ENCODE measurements at places on chromosomes 4 and X.
A peak's percentile ranks its signal among the peaks of the same experiment; 100 is the strongest.

DNA sequence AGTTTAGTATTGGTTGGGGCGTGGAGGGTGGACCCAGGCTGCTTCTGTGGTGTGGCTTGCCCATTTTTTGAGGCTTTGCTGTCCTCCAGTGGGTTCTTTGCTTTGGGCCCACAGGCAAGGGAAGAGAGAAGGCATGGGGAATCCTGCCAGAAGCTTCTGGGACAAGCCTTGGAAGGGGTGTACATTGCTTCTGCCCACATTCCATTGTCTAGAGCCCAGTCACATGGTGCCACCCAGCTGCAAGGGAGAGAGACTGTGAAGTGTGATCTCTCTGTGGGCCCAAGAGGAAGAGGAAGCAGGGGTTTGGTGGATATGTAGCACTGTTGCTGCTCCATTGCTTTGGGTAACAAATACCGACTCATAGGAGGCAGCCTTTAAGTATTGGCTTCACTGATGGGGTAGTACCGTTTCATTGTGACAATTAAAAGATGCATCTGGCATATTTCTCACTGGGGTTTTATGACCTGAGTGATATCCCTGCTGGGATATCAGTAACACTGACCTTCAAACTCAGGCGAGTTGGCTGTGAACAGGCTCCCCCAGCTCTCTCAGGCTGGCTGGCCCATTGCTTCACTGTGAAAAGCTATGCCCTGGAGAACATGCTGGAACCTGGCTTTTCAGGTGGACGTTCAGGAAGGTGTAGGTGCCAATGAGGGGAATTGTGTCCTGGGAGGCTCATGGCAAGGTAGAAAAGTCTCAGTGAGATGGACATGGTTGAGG, 85.9 kb downstream of the CLDN34 start:
- no peak for DNase-seq

DNA sequence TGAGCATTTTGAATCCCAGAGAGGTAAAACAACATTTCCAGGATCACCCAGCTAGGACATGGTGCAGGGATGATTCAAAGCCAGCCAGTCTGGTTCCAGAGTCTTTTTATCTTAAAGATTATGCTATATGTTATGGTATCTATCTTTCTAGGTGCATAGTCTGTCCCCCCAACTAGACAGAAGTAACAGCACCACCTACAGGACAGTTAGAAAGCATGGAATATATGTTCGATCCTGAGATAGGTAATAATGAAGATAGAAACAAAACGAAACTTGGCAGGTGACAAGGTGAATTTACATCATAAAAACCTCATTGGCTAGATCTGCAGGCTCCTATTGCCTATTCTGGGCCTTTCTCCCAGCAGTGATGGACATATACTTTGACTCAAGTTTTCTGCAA, 723.2 kb downstream of the SMARCA1 start:
- no peak for DNase-seq

- DNase-seq: no peak
Measured at GRCh38 chr4:141652161-141652778, 15.9 kb downstream of the IL15 start.

DNA sequence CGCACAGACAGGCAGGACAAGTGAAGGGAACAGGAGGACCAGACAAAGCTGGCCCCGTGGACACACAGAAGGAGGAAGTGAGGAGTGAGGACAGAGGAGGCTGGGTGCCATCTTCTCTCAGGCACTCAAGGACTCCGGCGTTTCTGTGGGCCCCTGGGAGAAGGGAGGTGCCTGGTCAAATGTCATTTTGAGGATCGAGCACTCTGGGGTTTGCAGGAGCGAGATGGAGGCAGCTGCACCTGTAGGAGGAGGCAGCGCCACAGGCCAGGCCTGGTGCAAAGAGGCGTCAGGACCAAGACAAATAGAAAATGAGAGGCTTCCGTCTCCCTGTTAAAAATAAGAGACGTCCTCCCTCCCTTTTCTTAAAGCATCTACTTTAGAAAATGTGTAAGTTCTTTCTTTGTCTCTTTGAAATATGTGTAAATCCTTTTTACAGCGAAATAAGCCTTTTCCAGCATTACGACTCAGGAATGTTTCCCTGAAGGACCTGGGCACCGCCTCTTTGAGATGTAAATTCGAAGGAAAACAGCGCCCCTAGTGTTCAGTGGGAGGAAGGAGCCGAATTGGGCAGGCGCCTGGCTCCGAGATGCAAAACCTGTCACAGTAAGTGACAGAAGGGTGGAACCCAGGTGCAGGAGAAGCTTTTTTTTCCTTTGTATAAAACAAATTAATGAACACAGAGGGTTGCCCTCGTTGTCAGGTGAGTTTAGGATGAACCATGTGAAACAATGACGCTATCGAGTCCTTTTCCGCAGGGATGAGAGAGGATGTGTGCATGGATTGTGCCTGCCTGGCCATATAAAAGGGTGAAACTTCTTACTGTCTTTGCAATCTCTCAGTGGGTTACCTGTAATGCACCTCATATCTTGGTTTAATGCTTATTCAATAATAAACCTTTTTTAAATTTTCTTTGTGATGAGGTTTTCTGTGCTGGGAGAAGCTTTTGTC, 1.4 kb upstream of the C4orf50 start:
- peak; percentile 53 for DNase-seq

- no peak for DNase-seq
Measured at GRCh38 chr4:47561331-47561730, 76.3 kb downstream of the ATP10D start.

DNA sequence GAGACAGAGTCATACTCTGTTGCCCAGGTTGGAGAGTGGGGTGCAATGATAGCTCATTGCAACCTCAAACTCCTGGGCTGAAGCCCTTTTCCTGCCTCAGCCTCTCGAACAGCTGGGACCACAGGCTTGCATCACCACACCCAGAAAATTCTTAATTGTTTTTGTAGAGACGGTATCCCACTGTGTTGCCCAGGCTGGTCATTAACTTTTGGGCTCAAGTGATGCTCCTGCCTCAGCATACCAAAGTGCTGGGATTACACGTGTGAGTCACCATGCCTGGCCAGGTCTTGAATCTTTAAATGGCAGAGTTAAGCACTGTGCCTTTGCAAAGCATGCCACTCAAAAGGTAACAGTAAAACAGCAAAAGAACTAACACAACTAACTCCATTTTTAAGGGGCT, 28.6 kb upstream of the BBS12 start:
- no peak for DNase-seq

- DNase-seq: no peak
Measured at GRCh38 chr4:98446499-98447375, 185.6 kb downstream of the RAP1GDS1 start.

- DNase-seq: no peak
Measured at GRCh38 chr4:54941994-54942552, 183.3 kb downstream of the KDR start.

- no peak for DNase-seq
Measured at GRCh38 chr4:6410068-6410467, 62.3 kb downstream of the PPP2R2C start.

GRCh38 chrX:3963980-3964379, 250.5 kb upstream of the PRKX start:
- no peak for DNase-seq

GRCh38 chr4:128244379-128244778, 43.2 kb downstream of the PGRMC2 start:
- DNase-seq: no peak

GRCh38 chrX:152635941-152636340, 1.8 kb upstream of the GABRQ start:
- DNase-seq: no peak

DNA sequence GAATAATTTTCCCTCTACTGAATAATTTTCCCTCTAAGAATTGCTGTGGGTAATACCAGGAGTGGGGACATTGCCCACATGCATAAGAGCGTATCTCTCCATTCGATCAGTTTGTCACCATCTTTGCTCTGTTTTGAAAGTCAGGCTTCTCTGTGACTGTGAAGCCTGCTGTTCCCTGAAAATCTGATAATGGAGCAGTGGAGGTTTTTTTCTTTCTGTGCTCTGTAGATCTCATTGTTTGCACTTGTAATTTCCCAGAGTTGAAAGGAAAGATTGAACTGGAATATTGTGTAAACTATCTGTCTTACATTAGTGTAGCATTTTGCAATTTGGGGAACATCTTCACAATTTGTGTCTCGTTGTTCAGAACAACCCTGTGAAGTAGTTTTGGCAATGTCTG, 4.3 kb downstream of the ZXDB start:
- DNase-seq: no peak

GRCh38 chrX:136028383-136028984, 43.2 kb downstream of the SLC9A6 start:
- no peak for DNase-seq

- peak; percentile 13 for DNase-seq
Measured at GRCh38 chrX:123830309-123830708, 29.5 kb upstream of the XIAP start.
